H9 (cell line): ENCODE measurements at places on chromosomes 3 and 15. TPM values are rescaled to one million over a fixed set of nuclear protein-coding genes. Genes with fewer than 3 reads are reported as not detected.
A peak's percentile ranks its signal among the peaks of the same experiment; 100 is the strongest.

GRCh38 chr15:69887009-69887408 is 210.7 kb downstream of the TLE3 start:
- H3K27me3 ChIP-seq: no peaks in the 10 kb centered on the region
- no peaks in the 10 kb centered on the region; the same call in 1 of the 3 replicates for H3K36me3 ChIP-seq
- H3K4me1 ChIP-seq: no peaks in the 10 kb centered on the region
- DNase-seq: no peak
- H3K4me3 ChIP-seq: no peak overlapping the region

DNA sequence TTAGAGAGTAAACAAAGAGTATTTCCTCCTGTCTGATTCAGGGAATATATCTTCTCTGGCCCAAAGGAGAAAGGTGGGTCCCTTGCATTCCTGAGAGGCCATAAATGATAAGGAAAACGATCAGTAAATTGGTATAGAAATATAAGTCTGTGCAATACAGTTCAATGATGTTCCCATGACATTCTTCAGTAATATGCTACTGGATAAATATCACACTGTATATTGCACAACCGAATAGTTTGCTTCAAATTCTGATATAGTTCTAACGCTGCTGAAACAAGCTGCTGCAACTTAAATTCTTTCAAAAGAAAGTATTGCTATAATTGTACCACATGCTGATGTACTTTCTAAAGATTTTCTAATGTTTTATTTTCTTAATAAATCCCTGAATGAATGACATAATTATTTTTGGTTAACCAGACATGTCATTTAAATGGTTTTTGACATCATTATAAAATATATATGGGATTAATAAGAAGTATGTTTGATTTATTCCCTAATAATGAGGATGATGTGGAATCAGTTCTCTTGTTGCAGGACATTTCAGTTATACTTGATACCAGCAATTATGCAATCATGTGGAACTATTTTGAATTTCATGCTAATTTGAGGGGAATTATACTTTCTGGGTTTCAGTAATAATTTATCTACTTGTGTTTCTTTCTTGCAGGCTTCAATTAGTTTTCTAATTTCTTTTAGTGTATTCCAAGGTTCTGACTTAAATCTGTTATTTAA is 44.9 kb downstream of the FGF7 start:
- no peaks in the 10 kb centered on the region for H3K4me1 ChIP-seq
- H3K27ac ChIP-seq: no peak overlapping the region
- no peak overlapping the region for H3K4me3 ChIP-seq
- H3K27me3 ChIP-seq: no peaks in the 10 kb centered on the region
- H3K36me3 ChIP-seq: no peaks in the 10 kb centered on the region

DNA sequence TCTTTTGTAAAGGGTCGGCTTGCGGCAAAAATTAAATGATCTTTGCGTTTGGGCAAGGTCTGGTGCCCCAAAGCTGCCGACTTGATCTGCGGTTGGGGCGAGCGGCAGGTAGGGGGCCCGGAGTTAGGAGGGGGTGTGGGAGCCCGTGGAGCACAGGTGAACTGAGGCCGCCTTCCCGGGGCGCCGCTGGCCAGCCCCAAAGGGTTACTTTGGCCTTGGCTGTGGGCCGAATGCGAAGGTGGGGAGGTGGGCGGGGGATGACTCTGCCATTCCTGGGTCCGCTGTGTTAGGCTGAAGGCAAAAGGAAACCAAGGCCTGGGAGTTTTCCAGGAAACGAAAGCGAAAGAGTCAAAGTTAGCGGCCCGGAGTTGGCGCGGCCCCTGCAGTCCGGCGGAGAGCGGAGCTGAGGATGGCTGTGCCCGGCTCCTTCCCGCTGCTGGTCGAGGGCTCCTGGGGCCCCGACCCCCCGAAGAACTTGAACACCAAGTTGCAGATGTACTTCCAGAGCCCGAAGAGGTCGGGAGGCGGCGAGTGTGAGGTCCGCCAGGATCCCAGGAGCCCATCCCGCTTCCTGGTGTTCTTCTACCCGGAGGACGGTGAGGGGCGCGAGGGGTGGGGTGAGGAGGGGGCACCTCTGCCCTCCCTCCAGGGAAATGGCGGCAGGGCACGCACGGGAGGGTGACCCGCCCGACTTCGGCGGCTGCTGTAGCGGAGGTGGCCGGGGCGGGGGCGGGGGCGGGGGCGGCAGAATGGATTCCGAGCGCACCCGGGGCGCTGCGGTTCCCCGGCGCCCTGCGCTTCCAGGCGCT is at the start of gene PARP14:
Gene PARP14, plus strand, starts transcription at position 365 of the 809 bp plus-strand sequence. Its CDS starts 45 bp downstream, at position 410.
- peaks cover 8% of the 10 kb centered on the region for H3K36me3 ChIP-seq
- no peak within 1 kb of the TSS for H3K27ac ChIP-seq
- peaks cover 7% of the 10 kb centered on the region; the same call in 1 of the 2 replicates for H3K4me1 ChIP-seq

DNA sequence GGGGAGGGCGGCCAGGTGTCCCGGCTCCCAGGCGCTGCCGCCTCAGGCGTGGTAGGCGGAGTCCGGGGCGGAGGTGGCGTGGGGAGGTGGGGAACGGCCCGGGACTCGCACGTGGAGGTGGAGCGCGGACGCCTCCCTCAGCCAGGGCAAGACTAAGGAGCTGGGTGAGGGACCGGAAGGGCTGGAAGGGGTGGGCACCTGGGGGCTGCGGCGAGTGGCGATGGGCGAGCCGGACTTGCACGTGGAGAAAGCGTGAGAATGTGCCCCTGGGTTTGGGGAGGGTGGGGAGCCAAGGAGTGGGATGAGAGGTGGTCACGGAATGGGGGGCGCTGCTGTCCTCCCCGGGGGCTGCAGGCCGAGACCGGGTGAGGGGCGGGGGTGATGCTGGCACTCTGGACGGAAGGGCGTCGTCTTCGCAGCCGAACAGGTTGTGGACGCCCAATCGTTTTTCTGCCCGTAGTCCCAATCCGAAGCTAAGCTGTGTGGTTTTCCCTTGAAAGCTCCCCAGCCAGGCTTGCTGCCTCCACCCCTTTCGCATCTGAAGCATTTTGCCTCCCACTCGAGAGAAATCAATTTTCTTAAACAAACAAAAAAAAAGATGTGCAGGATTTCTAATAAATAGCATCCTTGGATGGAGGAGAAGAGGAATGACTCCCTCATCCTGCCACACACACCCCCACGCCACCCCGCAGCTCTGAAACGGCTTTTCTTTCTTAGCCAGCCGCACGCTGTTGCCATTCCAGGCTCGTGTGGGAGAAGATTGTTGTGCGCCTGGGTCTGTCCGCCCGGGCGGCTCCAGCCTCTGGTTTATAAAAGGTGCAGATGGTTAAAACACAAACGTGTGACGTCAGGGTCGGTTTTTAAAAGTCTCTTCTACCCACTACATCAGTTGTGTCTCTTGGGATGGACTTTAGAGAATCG is 62.5 kb upstream of the ANKRD28 start:
- H3K27ac ChIP-seq: no peak overlapping the region
- H3K4me3 ChIP-seq: peak overlapping the region; percentile 88
- peaks cover 17% of the 10 kb centered on the region for H3K36me3 ChIP-seq

The SEMA3F gene
- 11.9 and 14.3 TPM in 2 replicates for total RNA-seq

DNA sequence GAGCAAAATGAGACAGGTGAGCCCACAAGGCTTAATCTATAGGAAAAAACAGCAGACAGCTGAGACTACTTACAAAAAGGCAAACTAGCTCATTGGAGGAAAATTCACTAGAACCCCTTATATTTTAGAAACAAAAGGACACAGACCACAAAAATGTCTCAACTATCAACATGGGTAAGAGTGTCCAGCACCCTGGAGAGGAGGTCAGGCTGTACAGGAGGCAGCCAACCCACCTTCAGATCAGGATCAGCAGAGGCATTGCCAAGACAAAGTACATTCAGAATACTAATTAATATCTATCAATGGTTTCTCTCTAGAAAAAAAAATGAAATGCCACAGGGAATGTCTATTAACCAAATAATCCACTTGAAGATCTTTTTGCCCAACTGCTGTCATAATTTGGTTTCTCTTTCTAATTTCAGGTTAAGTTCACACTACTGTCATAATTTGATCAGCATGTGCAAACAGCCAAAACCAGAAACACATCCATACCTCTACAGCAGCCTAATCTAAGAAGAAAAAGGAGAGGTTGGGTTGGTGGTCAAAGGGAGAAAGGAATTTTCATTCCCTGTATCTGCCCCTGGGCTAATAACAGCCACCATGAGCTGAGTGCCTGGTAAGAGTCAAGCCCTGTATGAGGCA is 26.0 kb upstream of the THBS1 start:
- H3K4me1 ChIP-seq: no peaks in the 10 kb centered on the region
- DNase-seq: no peak
- H3K27ac ChIP-seq: no peak overlapping the region
- H3K4me3 ChIP-seq: no peak overlapping the region
- H3K36me3 ChIP-seq: no peaks in the 10 kb centered on the region

DNA sequence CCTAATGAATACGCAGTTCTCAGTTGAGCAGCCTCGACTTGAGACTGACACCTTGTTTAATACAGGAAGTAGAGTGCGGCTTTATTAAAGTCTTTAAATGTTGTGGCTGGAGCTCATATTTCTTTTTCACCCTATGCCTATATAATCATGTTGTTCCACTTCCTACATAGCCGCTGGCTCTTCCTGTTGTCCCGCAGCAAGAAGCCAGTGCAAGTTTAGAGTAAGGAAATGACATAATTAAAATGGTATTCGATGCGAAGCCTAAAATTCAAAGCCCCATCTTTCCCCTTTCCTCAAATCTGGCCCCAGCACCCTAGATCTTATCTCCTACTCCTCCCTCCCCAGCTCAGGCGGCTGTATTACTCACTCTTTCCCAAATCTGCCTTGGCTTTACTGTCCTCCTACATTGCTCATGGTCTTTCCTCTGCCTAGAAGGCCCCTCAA is 7.5 kb upstream of the PHLDB2 start:
- H3K27ac ChIP-seq: no peak overlapping the region
- no peaks in the 10 kb centered on the region for H3K36me3 ChIP-seq

The LRRC31 gene
- total RNA-seq: not detected in 2 replicates

GRCh38 chr3:96915445-96915844 is 101.1 kb downstream of the EPHA6 start:
- H3K4me3 ChIP-seq: no peak overlapping the region
- no peaks in the 10 kb centered on the region for H3K4me1 ChIP-seq
- no peaks in the 10 kb centered on the region for H3K36me3 ChIP-seq
- no peak overlapping the region for H3K27ac ChIP-seq
- H3K27me3 ChIP-seq: no peaks in the 10 kb centered on the region

The LTF gene
- not detected in 2 replicates for total RNA-seq

DNA sequence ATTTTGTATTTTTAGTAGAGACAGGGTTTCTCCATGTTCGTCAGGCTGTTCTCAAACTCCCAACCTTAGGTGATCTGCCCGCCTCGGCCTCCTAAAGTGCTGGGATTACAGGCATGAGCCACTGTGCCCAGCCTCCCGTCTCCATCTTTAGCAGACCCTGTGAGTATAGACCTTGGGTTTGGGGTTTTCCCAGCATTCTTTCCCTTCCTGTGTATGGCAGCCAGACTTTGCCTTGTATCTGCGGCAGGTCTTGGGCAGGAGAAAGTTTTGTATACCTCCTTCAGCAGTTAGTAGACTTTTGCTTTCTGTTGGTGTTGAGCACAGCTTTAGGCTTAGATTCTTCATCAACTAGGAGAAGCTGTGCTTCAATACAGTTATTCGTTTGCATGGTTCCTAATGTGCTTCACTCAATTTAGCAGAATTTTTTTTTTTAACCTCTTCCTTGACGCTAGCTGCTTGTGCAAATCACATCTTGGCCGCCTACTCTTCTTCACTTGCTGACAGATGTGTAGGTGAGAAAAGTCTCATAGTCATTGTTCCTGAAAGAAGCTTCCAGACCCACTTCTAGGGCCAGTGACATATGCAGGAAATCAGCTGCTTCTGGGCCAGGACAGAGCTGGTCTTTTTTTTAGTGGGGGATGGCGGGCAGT is 38.4 kb downstream of the MAP2K1 start:
- DNase-seq: no peak
- no peak overlapping the region for H3K4me3 ChIP-seq
- H3K36me3 ChIP-seq: no peaks in the 10 kb centered on the region
- H3K27me3 ChIP-seq: no peaks in the 10 kb centered on the region

GRCh38 chr3:174957551-174958001 is 98.4 kb downstream of the NAALADL2 start:
- no peak overlapping the region for H3K4me3 ChIP-seq
- no peak overlapping the region for H3K27ac ChIP-seq

DNA sequence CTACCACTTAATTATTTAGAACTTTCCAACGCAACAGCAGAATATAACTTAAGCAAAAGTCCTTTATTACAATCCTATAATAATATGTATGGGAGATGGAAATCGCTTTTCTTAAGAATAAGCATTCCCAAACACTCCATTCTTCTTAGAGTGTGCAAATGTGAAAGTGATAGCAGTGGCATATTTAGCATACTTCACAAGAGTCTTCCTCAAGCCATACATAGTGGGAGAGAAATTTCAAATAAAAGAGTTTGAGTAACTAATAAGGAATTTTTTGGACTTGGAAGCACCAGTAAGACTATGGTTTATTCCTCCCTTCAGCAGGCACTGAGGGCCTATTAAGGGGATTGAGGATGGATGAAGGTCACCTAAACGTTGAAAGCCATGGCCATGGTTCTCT is 22.1 kb upstream of the BNC1 start:
- DNase-seq: no peak
- no peaks in the 10 kb centered on the region for H3K27me3 ChIP-seq
- no peak overlapping the region for H3K27ac ChIP-seq

The CPNE9 gene
- total RNA-seq: 3.5 and 3.8 TPM in 2 replicates

GRCh38 chr15:63759752-63760151 is 74.0 kb downstream of the HERC1 start:
- no peak overlapping the region for H3K27ac ChIP-seq
- no peak for DNase-seq
- H3K4me1 ChIP-seq: peaks cover 8% of the 10 kb centered on the region; the same call in 1 of the 2 replicates

The LYZL4 gene
- total RNA-seq: not detected in 2 replicates

GRCh38 chr3:16066545-16066944 is 107.9 kb upstream of the GALNT15 start:
- H3K36me3 ChIP-seq: no peaks in the 10 kb centered on the region
- no peak for DNase-seq
- no peak overlapping the region for H3K27ac ChIP-seq
- no peak overlapping the region for H3K4me3 ChIP-seq

- H3K4me1 ChIP-seq: peaks cover 9% of the 10 kb centered on the region
- no peak overlapping the region for H3K4me3 ChIP-seq
- 0 out of 2 replicates have a peak, but pooled peaks cover 3% of the 10 kb centered on the region for H3K36me3 ChIP-seq
- H3K27me3 ChIP-seq: no peaks in the 10 kb centered on the region
- H3K27ac ChIP-seq: peak overlapping the region; percentile 80
These were observed 7.0 kb downstream of the C3orf52 start for GRCh38 chr3:112093180-112093522.

DNA sequence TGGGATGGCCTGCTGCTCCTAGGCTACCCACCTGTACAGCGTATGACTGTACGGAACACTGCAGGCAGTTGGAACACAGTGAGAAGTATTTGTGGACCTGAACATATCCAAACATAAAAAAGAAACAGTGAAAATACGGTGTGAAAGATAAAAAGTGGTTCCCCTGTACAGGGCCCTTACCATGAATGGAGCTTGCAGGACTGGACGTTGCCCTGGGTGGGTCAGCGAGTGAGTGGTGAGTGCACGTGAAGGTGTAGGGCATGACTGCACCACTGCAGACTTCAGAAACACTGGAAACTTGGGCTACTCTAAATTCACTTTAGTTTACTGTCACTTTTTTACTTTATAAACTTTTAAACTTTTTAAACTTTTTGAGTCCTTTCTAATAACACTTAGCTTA is 71.2 kb upstream of the SLC6A6 start:
- no peak overlapping the region for H3K27ac ChIP-seq
- DNase-seq: no peak
- no peak overlapping the region for H3K4me3 ChIP-seq
- H3K27me3 ChIP-seq: no peaks in the 10 kb centered on the region
- peaks cover 4% of the 10 kb centered on the region; the same call in 2 of the 3 replicates for H3K36me3 ChIP-seq
